ENCODE measurements at places on chromosomes 1 and 21. TPM values are rescaled to one million over a fixed set of nuclear protein-coding genes. Genes with fewer than 3 reads are reported as not detected.

MATN1 gene
- 0.85 TPM for total RNA-seq

DNA sequence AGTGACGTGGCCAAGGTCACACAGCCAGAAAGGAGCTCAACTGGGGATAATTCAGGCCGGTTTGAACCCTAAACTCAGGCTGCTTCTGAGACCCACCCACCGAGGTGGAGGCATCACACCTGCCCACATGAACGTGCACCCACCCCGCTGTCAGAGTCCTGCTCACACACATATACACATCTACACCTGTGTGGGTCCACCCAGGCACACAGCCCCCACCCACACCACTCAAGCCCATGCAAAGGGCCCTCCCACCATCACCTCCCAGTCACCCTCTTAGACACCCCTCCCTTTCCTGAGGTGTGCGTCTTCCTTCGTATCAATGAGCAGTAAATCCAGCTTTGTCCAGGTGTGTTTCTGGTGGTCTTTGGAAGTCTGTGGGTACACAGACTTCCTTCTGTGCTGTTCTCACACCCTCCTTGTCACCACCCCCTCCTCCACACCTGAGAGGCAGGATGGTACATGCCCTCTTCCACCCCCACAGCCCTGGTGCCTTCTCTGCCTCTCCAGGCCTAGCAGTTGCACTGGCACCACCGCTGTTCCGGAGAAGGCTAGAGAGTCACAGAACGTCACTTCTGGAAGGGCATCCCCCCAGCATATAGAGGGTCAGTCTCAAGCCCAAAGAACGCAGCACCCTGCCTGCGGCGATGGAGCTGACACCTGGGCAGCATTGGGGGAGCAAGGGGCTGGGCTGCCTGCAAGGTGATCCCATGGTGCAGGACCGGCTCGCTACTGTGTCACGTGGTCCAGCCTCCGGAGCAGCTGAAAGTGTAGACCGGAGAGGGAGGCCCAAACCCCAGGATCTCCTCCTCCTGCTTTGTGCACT is 18.9 kb upstream of the FAM131C start:
- H3K4me3 ChIP-seq = no peak overlapping the region
- no peaks in the 10 kb centered on the region for H3K4me1 ChIP-seq
- no peaks in the 10 kb centered on the region for H3K27me3 ChIP-seq
- H3K27ac ChIP-seq = no peak overlapping the region
- no peak for DNase-seq

GRCh38 chr1:94607398-94607797 is 65.8 kb upstream of the F3 start:
- H3K27ac ChIP-seq = no peak overlapping the region
- H3K4me1 ChIP-seq = no peaks in the 10 kb centered on the region
- H3K36me3 ChIP-seq = no peaks in the 10 kb centered on the region

DNA sequence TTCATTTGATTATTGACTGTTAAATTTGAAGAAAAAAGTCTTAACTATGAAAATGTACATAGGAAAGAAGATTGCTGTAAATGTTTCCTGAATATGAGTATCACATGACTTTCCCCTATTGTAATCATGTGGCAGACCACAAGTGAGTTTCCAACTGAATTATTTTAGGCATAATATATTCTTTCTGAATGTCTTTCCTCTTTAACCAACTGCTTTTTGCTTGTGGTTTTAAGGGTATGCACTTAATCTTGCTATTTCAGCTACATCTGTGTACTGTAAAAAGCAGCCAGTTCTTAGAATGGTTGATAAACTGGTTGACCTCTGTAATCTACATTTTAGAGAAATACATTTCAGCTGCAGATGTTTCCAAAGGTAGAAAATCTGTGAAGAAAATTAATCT is 400.7 kb downstream of the NEGR1 start:
- no peaks in the 10 kb centered on the region for H3K27me3 ChIP-seq
- H3K27ac ChIP-seq = no peak overlapping the region
- no peak overlapping the region for H3K4me3 ChIP-seq
- no peaks in the 10 kb centered on the region for H3K36me3 ChIP-seq
- no peaks in the 10 kb centered on the region for H3K4me1 ChIP-seq
- DNase-seq = no peak

XCL2 gene
- total RNA-seq = not detected

- no peaks in the 10 kb centered on the region for H3K27me3 ChIP-seq
- no peak overlapping the region for H3K27ac ChIP-seq
- peaks cover 39% of the 10 kb centered on the region for H3K36me3 ChIP-seq
Observed at GRCh38 chr1:230280906-230281413, 145.2 kb downstream of the PGBD5 start.

DCST2 gene
- 0.64 TPM for total RNA-seq

GRCh38 chr1:51624855-51625254 is 8.0 kb downstream of the OSBPL9 start:
- no peaks in the 10 kb centered on the region for H3K27me3 ChIP-seq
- H3K4me1 ChIP-seq = peaks cover 48% of the 10 kb centered on the region
- H3K36me3 ChIP-seq = no peaks in the 10 kb centered on the region

DNA sequence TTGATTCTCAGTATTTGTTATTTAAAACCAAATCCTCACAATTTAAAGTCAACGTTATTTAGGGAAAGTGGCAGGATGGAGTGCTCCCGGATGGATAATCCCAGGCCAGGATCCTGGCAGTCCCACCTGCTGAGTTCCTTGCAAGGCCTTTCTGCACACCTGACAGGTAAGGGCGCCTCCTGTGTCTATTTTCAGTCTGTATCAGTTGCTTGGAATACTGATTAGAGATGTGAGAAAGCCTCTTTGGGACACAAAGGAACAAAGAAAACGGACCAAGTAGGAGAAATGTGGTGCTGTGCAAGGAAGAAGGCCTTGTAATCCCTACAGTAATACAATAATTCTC is 12.2 kb downstream of the STYXL2 start:
- H3K27me3 ChIP-seq = no peaks in the 10 kb centered on the region
- H3K36me3 ChIP-seq = peaks cover 12% of the 10 kb centered on the region
- no peaks in the 10 kb centered on the region for H3K4me1 ChIP-seq
- no peak for DNase-seq
- H3K27ac ChIP-seq = no peak overlapping the region
- no peak overlapping the region for H3K4me3 ChIP-seq

DNA sequence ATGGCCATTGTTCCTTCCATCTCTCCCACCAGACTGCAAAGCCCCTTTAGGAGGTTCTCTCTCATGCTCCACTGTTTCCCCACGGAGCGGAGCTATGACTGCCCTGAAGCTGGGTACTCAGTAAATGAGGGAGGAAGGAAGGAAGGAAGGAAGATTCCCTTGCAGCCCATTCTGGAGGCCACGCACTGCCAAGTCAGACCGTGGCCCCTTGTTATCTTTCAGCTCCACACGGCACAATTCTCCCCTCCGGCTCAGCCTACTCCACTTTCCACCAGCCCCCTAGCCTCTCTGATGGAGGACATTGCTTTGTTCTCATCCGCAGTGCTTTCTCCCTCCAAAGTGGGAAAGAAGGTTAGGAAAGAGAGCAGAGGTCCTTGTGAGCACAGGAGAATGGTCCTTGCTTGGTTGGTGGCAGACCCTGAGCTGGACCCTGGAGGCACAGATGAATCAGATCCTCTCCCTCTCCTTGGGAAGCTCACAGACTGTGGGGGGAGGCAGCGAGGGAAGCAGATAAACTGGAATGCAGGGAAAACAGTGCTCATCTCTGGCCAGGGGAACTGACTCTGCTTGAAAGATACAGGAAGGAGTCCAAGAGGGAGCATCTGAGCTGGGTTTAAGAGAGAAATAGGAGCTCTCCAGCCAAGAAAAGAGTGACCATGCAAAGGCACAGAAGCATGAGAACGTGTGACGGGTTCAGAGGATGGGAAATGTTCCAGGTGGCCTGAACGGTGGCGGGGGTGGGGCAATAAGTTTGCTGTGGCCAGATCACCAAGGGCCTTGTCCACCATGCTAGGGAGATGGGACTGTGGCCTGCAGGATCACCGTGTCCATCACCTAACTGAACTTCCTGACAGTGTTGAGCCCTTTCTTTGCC is 52.6 kb downstream of the GLIS1 start:
- H3K27me3 ChIP-seq = no peaks in the 10 kb centered on the region
- no peaks in the 10 kb centered on the region for H3K4me1 ChIP-seq
- H3K27ac ChIP-seq = no peak overlapping the region
- no peak overlapping the region for H3K4me3 ChIP-seq
- H3K36me3 ChIP-seq = no peaks in the 10 kb centered on the region
- DNase-seq = no peak

DNA sequence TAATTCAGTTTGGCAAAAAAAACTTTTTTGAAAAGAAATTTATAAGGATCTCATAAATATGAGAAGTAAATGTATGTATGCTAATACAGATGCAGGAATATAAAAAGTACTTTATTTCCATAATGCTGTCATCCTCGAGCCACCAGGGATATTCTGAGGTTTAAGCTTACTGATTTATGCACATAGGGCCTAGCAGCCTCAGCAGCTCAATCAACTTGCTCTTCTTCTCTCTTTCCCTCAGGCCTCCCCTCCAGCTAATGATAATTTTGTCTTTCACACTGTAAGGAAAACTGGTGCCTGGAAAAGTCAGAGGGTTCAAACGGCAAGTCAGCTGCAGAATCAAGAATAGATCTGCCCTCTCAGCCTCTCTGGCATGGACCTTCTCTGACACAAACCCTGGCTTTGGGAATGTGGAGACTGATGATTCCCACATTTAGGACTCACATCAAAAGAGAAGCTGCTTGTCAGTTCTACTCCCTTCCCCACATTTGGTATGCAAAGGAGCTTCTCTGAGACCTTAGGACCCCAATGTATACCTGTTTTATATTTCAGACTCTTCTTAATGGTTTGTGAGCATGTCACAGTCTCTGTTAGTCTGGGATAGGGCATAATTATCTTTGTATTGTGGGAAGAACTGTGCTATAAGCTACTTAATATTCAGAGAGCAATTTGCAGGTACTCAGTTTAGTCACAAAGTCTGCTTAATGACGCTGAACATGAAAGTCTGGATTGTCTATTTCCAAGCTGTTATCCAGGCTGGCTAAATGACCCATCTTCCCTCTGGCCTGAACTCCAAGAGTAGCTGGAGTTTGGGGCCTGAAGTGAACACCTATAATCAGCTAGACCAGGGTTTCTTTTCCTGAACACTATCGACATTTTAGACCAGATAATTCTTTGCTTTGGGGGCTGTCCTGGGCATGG is 52.1 kb upstream of the DIPK1A start:
- H3K4me3 ChIP-seq = no peak overlapping the region
- H3K27ac ChIP-seq = no peak overlapping the region
- no peaks in the 10 kb centered on the region for H3K4me1 ChIP-seq
- H3K27me3 ChIP-seq = no peaks in the 10 kb centered on the region

DNA sequence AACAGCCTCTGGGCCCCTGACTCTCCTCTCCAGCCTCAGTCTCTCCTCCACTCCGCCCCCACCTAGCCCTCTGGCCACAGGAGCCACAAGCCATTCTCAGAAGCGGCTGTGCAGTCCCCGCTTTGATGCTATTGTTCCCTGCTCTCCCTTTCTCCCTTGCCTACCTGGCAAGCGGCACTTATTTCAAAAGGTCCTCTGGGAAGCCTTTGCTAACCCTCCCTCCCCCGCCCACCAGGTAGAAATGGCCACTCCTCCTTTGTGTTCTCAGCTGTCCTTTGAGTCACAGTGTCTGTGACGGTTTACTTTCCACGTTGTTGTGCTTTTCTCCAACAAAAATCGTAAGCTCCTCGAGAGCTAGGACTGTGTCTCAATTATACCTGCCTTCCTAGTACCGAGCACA is 338.4 kb upstream of the PROX1 start:
- H3K4me1 ChIP-seq = no peaks in the 10 kb centered on the region
- H3K36me3 ChIP-seq = no peaks in the 10 kb centered on the region
- no peak overlapping the region for H3K27ac ChIP-seq
- H3K4me3 ChIP-seq = no peak overlapping the region
- H3K27me3 ChIP-seq = no peaks in the 10 kb centered on the region
- no peak for DNase-seq

CD101 gene
- not detected for total RNA-seq

DNA sequence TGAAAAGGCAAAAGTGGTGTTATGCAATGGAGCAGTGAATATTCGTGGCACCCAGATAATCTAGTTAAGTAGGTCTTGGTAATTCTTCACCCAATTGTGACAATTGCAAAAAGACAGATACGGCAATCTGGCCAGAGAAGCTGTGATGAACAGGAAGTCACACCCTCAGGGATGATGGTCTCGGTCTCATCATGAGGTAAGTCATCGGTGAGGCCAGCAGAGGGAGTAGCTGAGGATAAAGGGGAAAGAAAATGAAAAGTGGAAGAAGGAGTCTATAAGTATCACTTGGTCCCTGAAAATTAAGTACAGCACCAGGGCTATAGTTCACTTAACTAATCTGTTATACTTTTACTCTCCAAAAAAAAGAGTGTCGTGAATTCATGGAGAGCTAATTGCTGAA is 258.8 kb upstream of the NCAM2 start:
- no peak overlapping the region for H3K4me3 ChIP-seq
- H3K27me3 ChIP-seq = no peaks in the 10 kb centered on the region
- H3K4me1 ChIP-seq = no peaks in the 10 kb centered on the region
- no peak for DNase-seq
- H3K36me3 ChIP-seq = no peaks in the 10 kb centered on the region
- H3K27ac ChIP-seq = no peak overlapping the region
